Endodermal cell (in vitro differentiated cells): ENCODE measurements at places on chromosomes 1 and 21. TPM values are rescaled to one million over a fixed set of nuclear protein-coding genes. Genes with fewer than 3 reads are reported as not detected.

GRCh38 chr1:66618390-66618789 lies 84.4 kb downstream of the SGIP1 start:
- H3K36me3 ChIP-seq, result no peaks in the 10 kb centered on the region
- H3K27ac ChIP-seq, result no peak overlapping the region
- no peak overlapping the region for H3K4me3 ChIP-seq
- no peak for DNase-seq

GRCh38 chr1:110094931-110095654 lies 17.1 kb upstream of the UBL4B start:
- peaks cover 40% of the 10 kb centered on the region for H3K27me3 ChIP-seq
- no peaks in the 10 kb centered on the region for H3K36me3 ChIP-seq
- no peaks in the 10 kb centered on the region for H3K4me1 ChIP-seq
- DNase-seq, result no peak
- no peak overlapping the region for H3K4me3 ChIP-seq

DNA sequence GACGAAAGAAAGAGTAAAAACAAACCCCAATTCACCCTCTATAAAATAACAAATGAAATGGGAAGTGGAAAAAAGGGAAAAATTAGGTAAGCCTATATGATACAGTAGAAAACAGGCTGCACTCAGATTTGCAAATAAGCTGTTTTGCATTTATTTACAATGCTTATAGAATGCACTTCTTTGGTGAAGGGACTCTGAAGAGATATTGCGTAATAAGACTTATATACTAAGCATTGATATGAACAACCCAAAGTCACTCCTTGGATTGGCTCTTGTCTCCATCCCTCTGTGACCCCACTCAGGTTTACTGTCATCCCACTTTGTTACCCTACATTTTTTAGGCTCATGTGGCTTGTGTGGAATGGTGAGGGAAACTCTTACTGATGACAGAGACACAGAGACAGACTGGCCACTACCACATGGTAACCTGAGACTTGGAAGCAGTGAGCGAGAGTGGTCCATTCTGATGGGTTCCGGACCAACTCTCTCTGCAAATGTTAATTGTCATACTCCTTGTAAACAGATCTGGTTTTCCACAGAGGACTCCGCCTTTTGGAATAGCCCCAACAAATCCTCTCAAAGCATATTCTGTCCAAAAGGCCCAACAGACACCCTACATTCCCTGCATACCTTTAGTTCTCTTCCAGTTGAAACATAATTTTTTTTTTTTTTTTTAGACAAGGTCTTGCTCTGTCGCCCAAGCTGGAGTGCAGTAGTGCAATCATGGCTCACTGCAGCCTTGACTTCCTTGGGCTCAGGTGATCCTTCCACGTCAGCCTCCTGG lies 11.0 kb downstream of the GSTM5 start:
- H3K4me3 ChIP-seq, result no peak overlapping the region
- H3K27me3 ChIP-seq, result no peaks in the 10 kb centered on the region
- no peaks in the 10 kb centered on the region for H3K36me3 ChIP-seq
- no peak overlapping the region for H3K27ac ChIP-seq

- H3K36me3 ChIP-seq, result no peaks in the 10 kb centered on the region
- no peaks in the 10 kb centered on the region for H3K4me1 ChIP-seq
- no peak overlapping the region for H3K4me3 ChIP-seq
- H3K27ac ChIP-seq, result no peak overlapping the region
Measured at GRCh38 chr21:31750843-31751242, 18.9 kb upstream of the SCAF4 start.

GRCh38 chr1:23759277-23759676 lies 16.0 kb downstream of the ELOA start:
- peaks cover 82% of the 10 kb centered on the region for H3K36me3 ChIP-seq
- no peaks in the 10 kb centered on the region for H3K27me3 ChIP-seq
- H3K4me3 ChIP-seq, result no peak overlapping the region
- DNase-seq, result no peak
- H3K4me1 ChIP-seq, result no peaks in the 10 kb centered on the region
- no peak overlapping the region for H3K27ac ChIP-seq

DNA sequence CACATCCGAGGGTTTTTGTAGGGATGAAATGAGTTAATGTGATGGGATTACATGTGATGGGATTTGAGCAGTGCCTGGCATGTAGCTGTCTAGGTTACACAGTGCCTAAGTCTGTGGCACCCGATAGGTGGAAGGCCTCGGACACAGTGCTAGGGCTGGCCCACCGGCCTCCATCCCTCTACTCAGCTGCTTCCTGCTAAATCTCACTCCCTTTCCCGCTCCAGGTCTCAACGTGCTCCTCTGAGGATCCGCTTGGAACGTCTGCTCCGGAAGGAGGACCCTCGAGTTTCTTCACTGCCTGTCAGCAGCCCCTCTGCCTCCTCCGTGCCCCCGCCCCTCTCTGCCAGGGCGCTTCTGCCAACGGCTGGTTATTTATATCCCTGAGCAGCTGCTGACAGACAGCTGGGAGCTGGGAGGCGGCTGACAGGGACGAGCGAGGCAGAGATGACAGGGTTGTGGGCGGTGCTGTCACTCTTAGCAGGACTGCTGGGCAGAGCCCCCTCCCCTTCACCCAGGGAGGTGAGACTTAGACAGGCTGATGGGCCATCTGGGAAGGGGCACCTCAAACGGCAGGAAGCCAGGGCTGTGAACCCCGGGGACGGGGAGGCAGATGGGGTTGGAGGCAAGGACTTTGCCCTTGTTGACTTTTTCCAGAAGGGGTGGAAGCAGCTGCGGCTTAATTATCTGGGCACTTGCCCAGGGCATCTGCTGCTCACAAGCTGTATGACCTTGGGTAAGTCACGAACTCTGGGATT lies 26.6 kb upstream of the LRRN2 start:
- H3K27me3 ChIP-seq, result peaks cover 5% of the 10 kb centered on the region
- no peak overlapping the region for H3K27ac ChIP-seq
- peaks cover 5% of the 10 kb centered on the region for H3K4me1 ChIP-seq
- H3K4me3 ChIP-seq, result no peak overlapping the region
- no peaks in the 10 kb centered on the region for H3K36me3 ChIP-seq
- DNase-seq, result peak; percentile 72

DNA sequence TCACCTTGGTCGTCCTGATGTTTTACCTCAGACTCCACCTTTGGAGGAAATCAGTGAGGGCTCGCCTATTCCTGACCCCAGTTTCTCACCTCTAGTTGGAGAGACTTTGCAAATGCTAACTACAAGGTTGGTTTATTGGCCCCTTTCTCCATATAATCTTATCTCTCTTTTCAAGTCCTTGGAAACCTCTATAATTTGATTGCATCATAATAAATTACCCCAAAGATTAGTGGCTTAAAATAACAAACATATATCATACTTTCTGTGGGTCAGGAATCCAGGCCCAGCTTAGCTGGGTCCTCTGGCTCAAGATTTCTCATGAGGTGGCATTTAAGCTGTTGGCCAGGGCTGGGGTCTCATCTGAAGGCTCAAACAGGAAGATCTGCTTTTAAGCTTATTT lies 12.1 kb upstream of the PSMD4 start:
- no peaks in the 10 kb centered on the region for H3K4me1 ChIP-seq
- DNase-seq, result no peak
- no peak overlapping the region for H3K4me3 ChIP-seq
- H3K36me3 ChIP-seq, result peaks cover 92% of the 10 kb centered on the region
- H3K27ac ChIP-seq, result no peak overlapping the region
- no peaks in the 10 kb centered on the region for H3K27me3 ChIP-seq

GRCh38 chr21:33290441-33290840 lies 24.3 kb downstream of the IL10RB start:
- H3K4me3 ChIP-seq, result no peak overlapping the region
- no peaks in the 10 kb centered on the region for H3K4me1 ChIP-seq
- DNase-seq, result no peak

DNA sequence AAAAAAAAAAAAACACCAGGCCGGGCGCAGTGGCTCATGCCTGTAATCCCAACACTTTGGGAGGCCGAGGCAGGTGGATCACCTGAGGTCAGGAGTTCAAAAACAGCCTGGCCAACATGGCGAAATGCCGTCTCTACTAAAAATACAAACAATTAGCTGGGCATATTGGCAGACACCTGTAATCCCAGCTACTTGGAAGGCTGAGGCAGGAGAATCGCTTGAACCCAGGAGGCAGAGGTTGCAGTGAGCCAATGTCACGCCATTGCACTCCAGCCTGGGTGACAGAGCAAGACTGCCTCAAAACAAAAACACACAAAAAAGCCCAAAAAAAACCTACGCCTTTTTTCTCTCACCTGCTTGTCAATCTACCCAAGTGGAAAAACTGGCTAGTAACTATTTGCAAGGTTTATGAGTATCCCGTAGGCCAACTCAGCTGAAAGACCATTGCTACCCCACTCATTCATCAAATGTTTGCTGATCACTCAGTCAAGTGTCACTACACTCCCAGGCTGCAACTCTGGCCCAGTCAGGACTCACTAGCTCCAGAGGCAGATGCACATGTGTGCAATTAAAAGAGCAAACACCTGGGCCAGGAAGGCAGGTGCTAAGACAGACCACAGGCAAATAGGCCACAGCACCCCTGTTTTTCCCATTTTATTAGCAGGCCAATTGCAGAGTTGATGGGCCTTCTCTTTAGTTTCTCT lies 2.0 kb downstream of the CSRP1 start:
- no peaks in the 10 kb centered on the region for H3K36me3 ChIP-seq
- H3K27ac ChIP-seq, result no peak overlapping the region
- no peak for DNase-seq
- no peak overlapping the region for H3K4me3 ChIP-seq
- H3K27me3 ChIP-seq, result no peaks in the 10 kb centered on the region
- H3K4me1 ChIP-seq, result peaks cover 18% of the 10 kb centered on the region

DNA sequence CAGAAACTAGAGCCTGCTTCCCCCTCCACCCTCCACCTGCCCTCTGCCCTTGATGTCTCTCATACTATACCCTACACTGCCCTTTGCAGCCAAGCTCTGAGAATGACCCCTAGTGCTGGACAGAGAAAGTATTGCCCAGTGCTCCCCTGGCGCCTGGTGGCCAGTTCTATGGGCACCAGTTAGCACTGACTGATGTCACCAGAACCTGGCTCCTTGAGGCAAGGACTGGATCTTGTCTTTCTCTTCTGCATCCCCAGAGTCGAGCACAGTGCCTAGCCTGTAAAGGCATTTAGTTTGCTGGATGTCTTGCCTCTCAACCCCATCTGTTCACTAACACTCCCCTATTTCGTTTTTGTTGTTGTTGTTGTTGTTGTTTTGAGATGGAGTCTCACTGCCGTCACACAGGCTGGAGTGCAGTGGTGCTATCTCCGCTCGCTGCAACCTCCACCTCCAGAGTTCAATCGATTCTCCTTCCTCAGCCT lies 5.9 kb downstream of the PHLDA3 start:
- peak; percentile 81 for DNase-seq
- no peaks in the 10 kb centered on the region for H3K27me3 ChIP-seq
- H3K27ac ChIP-seq, result no peak overlapping the region

- H3K4me3 ChIP-seq, result no peak overlapping the region
- H3K4me1 ChIP-seq, result no peaks in the 10 kb centered on the region
- DNase-seq, result no peak
- H3K36me3 ChIP-seq, result peaks cover 80% of the 10 kb centered on the region
Measured at GRCh38 chr1:179095377-179095776, 13.5 kb downstream of the TOR3A start.

- no peak for DNase-seq
- no peak overlapping the region for H3K4me3 ChIP-seq
- H3K4me1 ChIP-seq, result no peaks in the 10 kb centered on the region
- H3K36me3 ChIP-seq, result no peaks in the 10 kb centered on the region
- no peaks in the 10 kb centered on the region for H3K27me3 ChIP-seq
Measured at GRCh38 chr1:179166663-179167417, 62.6 kb downstream of the ABL2 start.

DNA sequence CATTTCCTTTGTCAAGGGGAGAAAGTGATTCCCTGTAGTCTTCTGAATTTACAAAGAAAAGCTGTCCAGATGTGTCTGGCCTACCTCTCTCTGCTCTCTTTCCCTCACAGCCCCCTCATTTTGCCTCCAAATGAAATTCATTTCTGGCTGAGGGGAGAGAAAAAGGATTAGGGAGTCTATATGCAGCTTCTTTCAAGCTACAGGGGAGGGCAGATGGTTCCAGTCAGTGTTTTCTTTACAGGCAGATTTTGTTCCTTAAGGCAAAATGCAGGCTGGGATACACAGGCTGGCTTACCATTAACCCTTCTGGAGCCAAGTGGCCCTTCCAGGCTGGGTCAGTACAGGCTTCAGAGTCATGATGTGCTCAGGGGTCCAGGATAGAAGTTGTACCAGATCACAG lies 198.1 kb upstream of the USP24 start:
- no peak overlapping the region for H3K4me3 ChIP-seq
- H3K4me1 ChIP-seq, result no peaks in the 10 kb centered on the region
- no peak for DNase-seq
- H3K27ac ChIP-seq, result peak overlapping the region; percentile 72

DNA sequence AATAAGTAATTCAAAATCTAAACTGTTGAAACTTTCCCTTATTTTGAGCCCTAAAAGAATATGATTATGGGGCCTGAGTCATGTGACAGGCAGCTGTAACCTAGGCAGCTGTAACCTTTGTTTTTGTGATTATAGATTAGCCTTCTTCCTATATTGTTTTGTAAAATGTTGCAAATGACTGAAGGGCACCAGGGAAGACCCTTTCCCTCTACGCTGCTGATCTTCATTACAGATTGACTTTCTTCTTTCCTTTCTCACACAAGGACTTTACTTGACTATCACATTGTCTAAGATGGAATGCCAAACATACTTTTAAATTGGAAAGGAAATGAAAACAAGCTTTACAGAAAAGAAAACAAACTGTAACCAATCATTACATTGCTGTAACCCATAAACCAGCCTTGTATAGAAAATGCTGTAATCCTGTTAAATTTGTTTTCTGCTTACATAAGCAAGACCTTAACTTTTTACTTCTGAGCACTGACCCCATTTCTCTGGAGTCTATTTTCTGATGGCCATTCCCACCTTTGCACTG lies 242.2 kb downstream of the RGS7 start:
- H3K27ac ChIP-seq, result no peak overlapping the region
- no peak for DNase-seq
- no peaks in the 10 kb centered on the region for H3K36me3 ChIP-seq
- H3K4me1 ChIP-seq, result no peaks in the 10 kb centered on the region

GRCh38 chr1:228803421-228803820 lies 68.1 kb downstream of the RHOU start:
- H3K4me3 ChIP-seq, result no peak overlapping the region
- H3K36me3 ChIP-seq, result no peaks in the 10 kb centered on the region
- DNase-seq, result no peak
- H3K27ac ChIP-seq, result no peak overlapping the region
- H3K27me3 ChIP-seq, result no peaks in the 10 kb centered on the region

- no peak overlapping the region for H3K27ac ChIP-seq
- no peak for DNase-seq
- no peaks in the 10 kb centered on the region for H3K36me3 ChIP-seq
- H3K4me3 ChIP-seq, result no peak overlapping the region
Measured at GRCh38 chr1:158716335-158716734, 4.2 kb downstream of the OR6K3 start.

GRCh38 chr1:174995916-174996315 lies 3.8 kb upstream of the CACYBP start:
- no peaks in the 10 kb centered on the region for H3K4me1 ChIP-seq
- no peaks in the 10 kb centered on the region for H3K27me3 ChIP-seq
- peaks cover 5% of the 10 kb centered on the region for H3K36me3 ChIP-seq
- no peak for DNase-seq

Gene ATF6
- 17.8 to 20.1 TPM (median 19.8 TPM) in 3 replicates for total RNA-seq

Gene ZSWIM5
- 11.4 and 12.3 TPM in 2 replicates for total RNA-seq

Gene NPHS2
- not detected in 3 replicates for total RNA-seq

Gene DPT
- not detected in 2 replicates for total RNA-seq

Gene SH2D1B
- 0.16 TPM in 1 of 2 replicates, not detected in the other for total RNA-seq

Gene ABCG1
- total RNA-seq, result 1.6 to 1.7 TPM (median 1.7 TPM) in 3 replicates

Gene SUSD4
- 0.53 to 0.99 TPM (median 0.58 TPM) in 3 replicates for total RNA-seq

Gene CCDC181
- 4.3 to 7.8 TPM (median 7.8 TPM) in 3 replicates for total RNA-seq

Gene HSD3B2
- total RNA-seq, result not detected in 2 replicates

Gene DIO1
- total RNA-seq, result not detected in 2 replicates

Gene CACNA1S
- total RNA-seq, result 0.09 and 0.13 TPM in 2 replicates

Gene CD5L
- not detected in 3 replicates for total RNA-seq

Gene NUAK2
- 19.1 to 53.5 TPM (median 21.3 TPM) in 3 replicates for total RNA-seq
